ENCODE measurements at places on chromosomes 3 and 15.

DNA sequence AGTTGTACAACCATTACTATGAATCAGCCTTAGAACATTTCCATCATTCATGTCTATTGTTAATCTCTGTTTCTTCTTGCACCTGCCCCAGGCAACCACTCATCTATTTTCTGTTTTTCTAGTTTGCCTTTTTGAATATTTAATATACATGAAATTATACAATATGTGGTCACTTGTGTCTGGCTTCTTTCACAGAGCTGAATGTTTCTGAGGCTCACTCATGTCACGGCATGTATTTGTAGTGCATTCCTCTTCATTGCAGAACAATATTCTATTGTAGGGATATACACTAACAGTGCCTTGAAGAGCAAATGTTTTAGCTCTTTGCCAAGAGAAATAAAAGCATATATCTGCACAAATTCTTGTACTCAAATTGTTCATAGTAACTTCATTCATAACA lies 32.9 kb downstream of the CERS3 start:
- no peak for DNase-seq
- no peaks in the 10 kb centered on the region for H3K36me3 ChIP-seq
- H3K27ac ChIP-seq: no peak overlapping the region
- H3K27me3 ChIP-seq: no peaks in the 10 kb centered on the region

- no peak for DNase-seq
- H3K36me3 ChIP-seq: no peaks in the 10 kb centered on the region
- H3K27me3 ChIP-seq: peaks cover 11% of the 10 kb centered on the region
- no peak overlapping the region for H3K4me3 ChIP-seq
- H3K27ac ChIP-seq: no peak overlapping the region
These were observed 59.3 kb upstream of the TRA2B start for GRCh38 chr3:185997130-185997529.

DNA sequence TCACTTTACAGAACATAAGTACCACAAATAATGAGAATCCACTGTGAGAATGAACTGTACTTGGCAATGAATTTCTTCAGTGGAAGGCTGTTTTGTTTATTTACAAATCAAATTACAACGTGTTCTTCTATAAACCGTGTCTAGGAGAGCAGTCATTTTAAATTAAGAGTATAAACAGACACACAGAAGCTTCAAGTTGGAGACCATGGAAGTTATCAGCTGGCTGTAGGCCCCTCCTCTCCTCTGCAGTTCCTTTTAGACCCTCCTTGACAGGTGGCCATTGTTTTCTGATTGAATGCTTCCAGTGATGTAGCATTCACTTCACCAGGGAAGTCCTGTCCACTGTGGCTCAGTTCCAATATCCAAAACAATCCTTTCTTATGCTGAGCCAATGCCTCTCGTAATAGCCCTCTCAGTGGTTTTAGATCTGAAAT lies 7.3 kb upstream of the MAPK6 start:
- H3K27ac ChIP-seq: peak overlapping the region; percentile 49
- no peak for DNase-seq
- peaks cover 27% of the 10 kb centered on the region for H3K4me1 ChIP-seq
- H3K27me3 ChIP-seq: no peaks in the 10 kb centered on the region
- no peak overlapping the region for H3K4me3 ChIP-seq

DNA sequence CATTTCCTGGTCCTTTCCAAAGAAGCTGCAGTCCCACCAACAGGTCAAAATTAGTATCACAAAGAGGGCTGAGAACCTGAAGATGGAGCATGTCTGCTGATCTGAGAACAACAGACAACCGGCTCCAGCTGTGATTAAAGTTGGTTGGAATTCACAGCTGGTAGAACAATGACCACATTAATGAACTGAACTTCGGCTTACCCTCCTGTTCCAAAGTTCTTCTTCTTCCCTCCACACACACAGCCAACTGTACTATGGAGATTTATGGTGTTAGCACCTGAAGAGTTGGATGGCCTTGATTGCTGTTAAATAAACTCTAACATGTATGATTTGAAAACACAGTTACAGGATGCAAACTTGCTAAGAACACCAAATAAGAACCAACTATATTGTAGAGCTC lies 27.4 kb upstream of the ROPN1 start:
- peaks cover 31% of the 10 kb centered on the region for H3K27me3 ChIP-seq
- DNase-seq: no peak
- no peaks in the 10 kb centered on the region for H3K36me3 ChIP-seq
- H3K27ac ChIP-seq: no peak overlapping the region
- H3K4me1 ChIP-seq: peaks cover 7% of the 10 kb centered on the region

- H3K27ac ChIP-seq: no peak overlapping the region
- H3K36me3 ChIP-seq: peaks cover 5% of the 10 kb centered on the region
- H3K4me1 ChIP-seq: peaks cover 8% of the 10 kb centered on the region
- no peak overlapping the region for H3K4me3 ChIP-seq
These were observed 1.9 kb downstream of the SPG11 start for GRCh38 chr15:44661576-44661975.

DNA sequence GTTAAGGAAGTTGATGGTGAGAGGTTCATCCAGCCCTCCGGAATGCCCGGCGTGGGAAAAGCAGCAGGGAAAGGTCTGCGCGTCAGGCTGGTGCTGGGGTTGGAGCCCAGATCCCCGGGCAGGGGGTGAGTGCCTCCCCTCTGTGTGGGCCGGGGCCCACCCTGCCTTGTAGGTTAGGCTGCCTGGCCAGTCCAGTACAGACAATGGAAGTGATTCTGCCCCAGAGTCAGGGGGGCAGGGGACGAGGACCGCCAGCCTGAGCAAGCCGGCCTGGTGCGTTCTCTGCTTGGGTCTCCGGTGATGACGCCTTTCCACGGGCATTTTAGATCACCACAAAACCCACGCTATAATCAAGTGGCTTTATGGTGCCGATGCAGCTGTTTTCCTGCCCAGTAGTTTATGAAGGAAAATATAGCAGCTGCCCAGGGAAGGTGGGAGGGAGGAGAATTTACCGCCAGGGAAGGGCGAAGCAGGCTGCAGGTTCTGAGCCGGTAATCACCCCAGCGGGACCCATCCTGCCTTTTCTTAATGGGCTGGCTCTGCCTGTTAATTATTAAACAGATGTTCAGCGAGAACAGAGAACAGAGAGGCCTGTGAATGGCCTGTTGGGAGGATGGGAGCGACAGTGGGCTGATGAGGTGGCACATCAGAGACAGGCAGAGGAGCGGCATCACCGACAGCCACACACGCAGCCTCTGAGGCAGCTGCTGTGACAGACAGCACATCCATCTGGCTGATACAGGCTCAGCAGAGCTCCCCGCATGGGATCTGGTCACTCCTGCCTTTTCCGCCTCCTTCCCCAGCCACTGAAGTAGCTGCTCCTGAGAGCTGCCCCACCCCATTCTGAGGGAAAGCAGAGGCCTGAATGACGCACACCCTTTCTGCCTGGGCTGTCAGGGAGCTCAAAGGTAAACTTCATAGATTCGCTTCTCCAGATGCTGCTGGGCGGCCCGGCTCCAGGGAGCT lies 35.2 kb downstream of the BDH1 start:
- H3K27me3 ChIP-seq: no peaks in the 10 kb centered on the region
- H3K27ac ChIP-seq: peak overlapping the region; percentile 92
- H3K36me3 ChIP-seq: peaks cover 3% of the 10 kb centered on the region

GRCh38 chr3:194056731-194057415 lies 79.1 kb upstream of the HES1 start:
- H3K4me1 ChIP-seq: peaks cover 40% of the 10 kb centered on the region
- no peak overlapping the region for H3K27ac ChIP-seq
- no peak for DNase-seq
- peaks cover 2% of the 10 kb centered on the region for H3K36me3 ChIP-seq
- no peaks in the 10 kb centered on the region for H3K27me3 ChIP-seq
- H3K4me3 ChIP-seq: no peak overlapping the region

DNA sequence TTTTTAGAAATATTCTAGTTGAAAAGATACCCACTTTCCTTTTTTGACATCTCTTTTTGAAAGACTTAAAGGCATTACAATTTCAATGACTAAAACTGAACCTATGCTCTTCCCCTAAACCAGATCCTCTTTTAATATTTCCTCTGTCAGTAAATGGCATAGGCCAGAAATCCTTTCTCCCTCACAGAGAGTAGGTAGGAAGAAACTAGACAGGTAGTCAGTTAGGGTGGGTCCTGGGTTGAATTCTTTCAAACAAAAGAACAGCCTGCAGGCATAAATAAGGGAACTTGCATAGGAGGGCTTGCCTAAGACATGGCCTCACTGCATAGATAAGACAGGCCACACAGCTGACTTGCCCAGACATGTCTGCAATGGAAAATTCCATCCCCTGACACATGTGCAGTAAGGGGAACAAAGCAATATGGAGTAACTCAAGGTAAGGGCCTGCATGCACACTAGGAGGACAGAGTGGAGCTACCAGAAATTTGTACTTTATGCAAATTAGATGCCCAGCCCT lies 23.1 kb downstream of the PLSCR5 start:
- no peaks in the 10 kb centered on the region for H3K27me3 ChIP-seq
- H3K36me3 ChIP-seq: peaks cover 9% of the 10 kb centered on the region
- peaks cover 27% of the 10 kb centered on the region for H3K4me1 ChIP-seq
- H3K4me3 ChIP-seq: no peak overlapping the region

DNA sequence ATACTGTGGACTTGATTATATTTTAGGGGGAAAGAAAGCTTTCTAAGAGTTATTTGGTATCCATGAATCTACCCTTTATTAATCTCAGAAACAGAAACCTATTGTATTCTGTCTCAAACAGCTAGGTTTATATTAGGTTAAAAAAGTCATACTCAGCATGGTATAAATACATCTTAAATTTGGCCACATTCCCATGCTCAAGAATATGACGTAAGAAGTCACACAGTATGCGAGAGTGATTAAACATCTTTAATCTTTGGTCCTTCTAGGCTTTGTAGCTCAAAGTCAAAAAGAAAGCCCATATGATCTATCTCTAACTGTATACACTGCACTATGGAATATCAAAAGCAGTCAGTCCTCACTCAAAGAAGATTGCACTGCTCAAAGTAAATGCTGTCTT lies 131.4 kb downstream of the EPHA3 start:
- no peak overlapping the region for H3K27ac ChIP-seq
- DNase-seq: no peak
- no peaks in the 10 kb centered on the region for H3K27me3 ChIP-seq
- no peaks in the 10 kb centered on the region for H3K4me1 ChIP-seq
- no peaks in the 10 kb centered on the region for H3K36me3 ChIP-seq

DNA sequence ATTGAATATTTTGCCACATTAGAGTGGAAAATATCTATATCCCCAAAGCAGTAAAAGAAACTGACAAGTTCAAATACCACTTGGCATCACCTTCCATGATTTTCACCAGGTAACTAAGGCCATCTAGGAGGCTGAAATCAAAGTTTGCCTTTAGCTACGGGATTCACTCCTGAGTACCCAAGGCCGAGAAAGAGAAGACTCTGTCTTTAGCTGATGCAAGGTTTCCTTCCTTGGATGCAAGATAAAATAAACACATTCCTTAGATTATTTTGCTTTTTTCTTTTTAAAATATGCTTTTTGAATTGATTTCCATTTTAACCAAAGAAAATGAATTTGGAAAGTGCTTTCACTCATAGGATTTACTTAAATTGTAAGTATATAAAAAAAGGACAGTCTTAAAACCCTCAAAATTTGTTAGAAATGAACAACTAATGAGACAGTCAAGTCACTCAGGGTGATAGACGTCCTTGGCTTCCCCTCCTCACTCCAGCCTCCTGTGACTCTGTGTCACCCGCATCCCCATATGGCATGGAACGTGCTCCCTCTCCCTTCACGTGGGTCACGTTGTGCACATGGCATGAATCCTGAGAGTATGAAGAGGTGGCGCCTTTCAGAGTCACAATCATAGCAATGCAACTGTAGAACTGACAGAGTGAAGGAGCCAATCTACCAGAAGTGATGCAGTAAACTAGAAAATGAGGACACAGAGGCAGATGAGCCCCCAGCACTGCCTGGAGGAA lies 148.4 kb downstream of the RTP4 start:
- H3K4me1 ChIP-seq: no peaks in the 10 kb centered on the region
- no peaks in the 10 kb centered on the region for H3K27me3 ChIP-seq
- no peak overlapping the region for H3K27ac ChIP-seq
- no peaks in the 10 kb centered on the region for H3K36me3 ChIP-seq
- H3K4me3 ChIP-seq: no peak overlapping the region

- no peak for DNase-seq
- peaks cover 6% of the 10 kb centered on the region for H3K27me3 ChIP-seq
- H3K36me3 ChIP-seq: no peaks in the 10 kb centered on the region
- H3K4me1 ChIP-seq: peaks cover 9% of the 10 kb centered on the region
These were observed 31.6 kb upstream of the MASP1 start for GRCh38 chr3:187323091-187323490.

DNA sequence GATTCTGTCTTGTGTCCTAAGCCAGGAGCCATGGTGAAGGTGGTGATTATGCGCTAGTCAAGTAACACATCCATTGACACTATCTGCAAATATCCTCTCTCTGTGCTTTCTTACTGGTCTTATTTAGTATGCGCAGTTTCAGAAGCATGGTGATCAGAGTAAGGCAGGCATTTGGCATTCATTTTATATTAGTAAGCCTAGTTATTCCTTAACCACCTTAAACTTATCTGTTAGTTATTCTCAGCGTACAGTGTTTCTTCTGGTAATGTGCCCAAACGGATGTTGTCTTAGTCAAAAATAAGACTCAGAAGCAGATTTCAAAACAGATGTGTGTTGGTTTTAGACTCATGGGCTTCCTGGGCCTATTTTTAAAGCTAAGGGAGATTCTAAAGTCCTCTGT lies 329.2 kb downstream of the GRM7 start:
- no peak overlapping the region for H3K4me3 ChIP-seq
- no peak for DNase-seq
- H3K27me3 ChIP-seq: no peaks in the 10 kb centered on the region
- no peaks in the 10 kb centered on the region for H3K4me1 ChIP-seq
- H3K36me3 ChIP-seq: no peaks in the 10 kb centered on the region
- no peak overlapping the region for H3K27ac ChIP-seq

DNA sequence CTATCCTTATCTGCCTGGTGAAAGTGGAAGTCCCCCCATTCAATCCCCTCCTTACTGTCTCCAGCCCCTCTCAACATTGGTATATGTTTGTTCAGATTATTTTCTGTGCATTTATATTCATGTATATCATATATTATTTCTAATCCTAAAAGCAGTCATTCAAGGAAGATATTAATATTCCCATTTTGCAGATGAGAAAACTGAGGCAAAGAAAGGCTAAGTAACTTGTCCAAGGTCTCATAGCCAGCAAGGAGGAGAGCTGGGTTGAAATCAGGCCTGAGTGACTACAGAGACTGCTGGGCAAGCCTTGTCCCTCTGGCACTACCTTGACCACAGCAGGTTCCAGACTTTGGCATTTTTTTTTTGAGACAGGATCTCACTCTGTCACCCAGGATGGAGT lies 29.0 kb downstream of the FOXL2NB start:
- no peak overlapping the region for H3K27ac ChIP-seq
- no peaks in the 10 kb centered on the region for H3K4me1 ChIP-seq
- H3K36me3 ChIP-seq: no peaks in the 10 kb centered on the region
- H3K4me3 ChIP-seq: no peak overlapping the region

DNA sequence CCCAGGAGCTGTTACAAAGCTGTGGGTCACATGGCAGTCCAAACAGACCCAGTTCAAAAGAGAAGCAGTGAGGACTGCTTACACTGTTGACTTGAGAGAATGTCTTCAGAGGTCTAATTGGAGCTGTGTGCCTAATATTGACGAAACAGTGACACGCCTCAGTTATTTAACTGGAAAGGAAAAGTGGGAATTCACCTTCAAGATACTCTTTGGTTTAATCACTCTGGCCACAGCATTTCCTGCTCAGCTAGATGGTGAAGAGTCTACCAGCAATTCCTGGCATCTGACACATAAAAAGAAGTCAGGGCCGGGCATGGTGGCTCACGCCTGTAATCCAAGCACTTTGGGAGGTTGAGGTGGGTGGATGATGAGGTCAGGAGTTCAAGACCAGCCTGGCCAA lies 326.4 kb downstream of the SV2B start:
- no peak overlapping the region for H3K4me3 ChIP-seq
- peaks cover 21% of the 10 kb centered on the region for H3K4me1 ChIP-seq
- no peak overlapping the region for H3K27ac ChIP-seq
- DNase-seq: no peak
- H3K27me3 ChIP-seq: peaks cover 2% of the 10 kb centered on the region
